ENCODE measurements at places on chromosomes 6 and 20.

DNA sequence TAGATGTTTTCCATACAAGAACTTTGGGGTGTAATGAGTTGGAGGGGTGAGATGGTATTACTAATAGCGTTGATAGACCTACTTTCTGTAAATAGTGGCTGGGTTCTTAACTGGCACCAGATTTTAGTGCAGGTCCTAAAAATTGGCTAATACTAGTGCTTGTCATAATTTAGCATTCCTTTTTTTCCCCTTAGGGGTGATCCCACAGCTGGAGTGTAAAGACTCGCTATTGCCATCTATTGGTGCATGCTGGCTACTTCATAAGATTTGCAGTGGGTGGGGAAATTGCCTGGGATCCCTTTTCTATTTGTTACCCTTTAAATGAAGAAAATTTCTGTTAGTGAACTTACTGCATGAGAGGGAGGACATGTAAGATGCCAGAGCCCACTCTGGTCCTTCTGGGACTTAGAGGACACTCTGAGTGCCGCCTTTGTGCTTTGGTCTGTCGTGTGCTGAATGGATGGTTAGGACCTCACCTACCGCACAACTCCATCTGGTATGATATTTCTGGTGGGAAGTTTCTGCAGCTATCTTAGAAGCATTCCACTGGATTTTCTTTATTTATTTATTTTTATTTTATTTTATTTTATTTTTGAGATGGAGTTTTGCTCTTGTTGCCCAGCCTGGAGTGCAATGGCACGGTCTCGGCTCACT lies 195.5 kb downstream of the JARID2 start:
- DNase-seq = no peak

- no peak for DNase-seq
Measured at GRCh38 chr6:43471399-43471798, 6.0 kb upstream of the TJAP1 start.

GRCh38 chr20:45056473-45057173 lies 44.3 kb downstream of the KCNS1 start:
- DNase-seq = no peak

DNA sequence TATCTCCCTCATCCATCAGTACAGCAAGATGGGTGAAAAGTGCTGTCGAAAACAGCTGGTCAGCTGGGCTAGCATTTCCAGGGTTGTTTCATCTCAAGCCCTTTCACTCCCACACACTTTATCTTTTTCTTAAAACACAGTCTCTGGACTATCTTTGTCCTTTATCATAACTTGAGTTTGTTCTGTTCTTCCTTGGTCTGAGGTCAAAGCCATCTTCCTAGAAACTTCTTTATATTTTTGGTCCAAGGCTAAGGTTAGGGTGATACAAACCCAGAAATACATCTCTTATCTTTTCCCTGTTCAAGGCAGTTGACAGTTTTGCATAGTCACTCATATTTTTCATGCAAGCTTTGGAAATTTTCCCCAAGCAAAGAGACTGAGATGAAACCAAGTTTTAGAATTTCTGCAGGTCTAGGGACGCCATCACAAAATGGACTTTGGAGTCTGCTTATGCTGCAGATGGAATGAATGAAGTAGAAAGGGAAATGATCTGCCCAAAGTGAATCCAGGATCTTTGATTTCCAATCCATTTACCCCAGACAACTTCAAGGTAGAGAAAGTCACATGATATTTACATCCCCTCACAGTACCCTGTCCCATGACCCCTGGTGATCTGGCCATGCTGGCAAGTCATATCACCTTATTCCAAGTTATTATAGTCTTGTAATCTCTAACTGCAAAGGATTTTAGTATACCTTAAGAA lies 297.0 kb downstream of the ZNF217 start:
- DNase-seq = no peak

- peak; percentile 26 for DNase-seq
Measured at GRCh38 chr20:48791666-48792071, 36.1 kb downstream of the PREX1 start.

GRCh38 chr6:138541823-138542481 lies 42.7 kb upstream of the NHSL1 start:
- no peak for DNase-seq

- no peak for DNase-seq
Measured at GRCh38 chr6:144664281-144664680, 379.1 kb downstream of the UTRN start.

- DNase-seq = peak; percentile 19
Measured at GRCh38 chr20:17995967-17996819, 27.4 kb downstream of the MGME1 start.

DNA sequence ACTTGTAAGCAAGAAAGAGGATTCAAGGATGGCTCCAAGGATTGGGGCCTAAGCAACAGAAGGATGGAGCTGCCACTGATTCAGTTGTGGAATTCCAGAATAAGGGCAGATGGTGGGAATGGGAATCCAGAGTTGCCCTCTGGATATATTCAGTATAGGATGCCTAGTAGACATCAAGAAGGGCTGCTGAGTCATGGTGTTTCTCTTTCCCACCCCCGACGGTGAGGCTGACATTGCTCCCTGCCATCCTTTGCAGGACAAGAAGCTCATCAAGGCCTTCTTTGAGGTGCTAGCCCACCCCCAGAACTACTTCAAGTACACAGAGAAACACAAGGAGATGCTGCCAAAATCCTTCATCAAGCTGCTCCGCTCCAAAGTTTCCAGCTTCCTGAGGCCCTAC lies 11.2 kb upstream of the ZNF76 start:
- no peak for DNase-seq

GRCh38 chr6:126665551-126665950 lies 325.6 kb downstream of the CENPW start:
- no peak for DNase-seq

DNA sequence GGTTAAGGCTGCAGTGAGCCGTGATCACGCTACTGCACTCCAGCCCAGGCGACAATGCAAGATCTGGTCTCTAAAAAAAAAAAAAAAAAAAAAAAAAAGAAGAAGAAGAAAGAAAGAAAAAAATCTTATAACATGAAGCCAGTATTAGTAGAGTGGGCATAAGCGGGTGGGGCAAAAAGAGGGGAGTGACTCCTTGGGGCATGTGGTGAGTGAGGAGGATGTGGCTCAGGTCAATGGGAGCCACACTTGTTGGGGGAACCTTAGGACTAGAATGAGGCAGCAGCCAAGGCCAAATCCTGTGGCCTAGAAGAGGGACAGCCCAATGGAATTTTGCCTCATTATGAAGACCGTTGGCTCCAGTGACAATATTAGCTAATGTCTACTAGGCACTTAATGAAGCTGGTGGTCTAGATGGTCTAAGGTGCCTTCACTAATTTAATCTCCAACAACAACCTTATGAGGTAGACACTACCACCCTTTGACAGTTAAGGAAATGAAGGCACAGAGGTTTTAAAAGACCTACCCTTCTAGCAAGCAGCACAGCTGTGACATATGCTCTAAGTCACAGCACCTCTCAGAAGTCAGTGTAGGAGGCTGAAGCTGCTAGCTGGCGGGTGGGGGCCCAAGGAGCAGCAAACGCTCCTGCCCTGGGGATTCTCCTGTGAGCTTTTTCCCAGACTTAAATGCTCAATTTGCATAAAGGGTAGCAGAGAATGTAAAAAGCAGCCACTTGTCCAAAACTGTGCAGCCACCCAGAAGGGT lies 23.6 kb upstream of the ARMC12 start:
- DNase-seq = no peak

- DNase-seq = no peak
Measured at GRCh38 chr20:43695571-43695970, 28.7 kb downstream of the MYBL2 start.

GRCh38 chr6:136333824-136334464 lies 44.3 kb upstream of the BCLAF1 start:
- no peak for DNase-seq

DNA sequence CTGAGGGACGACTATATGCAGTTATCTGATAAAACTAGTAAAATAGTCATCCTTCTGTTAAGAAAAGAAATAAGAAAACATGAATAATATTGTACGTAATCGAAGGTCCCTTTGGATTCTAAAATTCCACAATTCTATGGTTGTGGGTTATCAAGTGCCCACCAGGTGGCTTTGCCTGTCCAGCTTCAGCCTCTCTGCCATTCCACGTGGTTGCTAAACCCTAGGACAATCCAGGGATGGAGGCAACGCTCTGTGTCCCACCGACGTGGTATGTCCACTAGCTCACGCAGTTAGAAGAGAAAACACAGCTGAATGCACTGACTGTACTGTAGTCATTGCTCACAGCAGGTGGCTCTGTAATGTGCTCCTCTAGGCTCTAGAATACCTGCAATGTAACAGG lies 349.3 kb downstream of the FARS2 start:
- DNase-seq = no peak

GRCh38 chr6:79189760-79190350 lies 44.6 kb downstream of the HMGN3 start:
- no peak for DNase-seq

DNA sequence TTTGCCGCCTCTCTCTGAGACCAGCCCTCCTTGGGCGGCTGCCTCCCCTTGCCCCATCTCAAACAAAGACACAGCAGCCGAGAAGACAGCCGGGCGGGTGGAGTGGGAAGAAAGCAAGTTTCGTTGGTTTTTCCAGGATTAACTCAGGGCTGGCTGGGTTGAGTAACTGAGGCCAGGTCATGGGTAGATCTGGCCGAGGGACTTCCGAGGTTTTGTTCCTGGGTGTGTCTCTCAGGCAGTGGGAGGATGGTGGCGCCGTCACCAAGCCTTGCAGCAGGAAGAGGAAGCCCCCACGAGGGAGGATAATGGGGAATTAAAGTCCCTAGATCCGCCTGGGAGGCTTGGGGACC lies 167.2 kb downstream of the TTLL2 start:
- DNase-seq = no peak

DNA sequence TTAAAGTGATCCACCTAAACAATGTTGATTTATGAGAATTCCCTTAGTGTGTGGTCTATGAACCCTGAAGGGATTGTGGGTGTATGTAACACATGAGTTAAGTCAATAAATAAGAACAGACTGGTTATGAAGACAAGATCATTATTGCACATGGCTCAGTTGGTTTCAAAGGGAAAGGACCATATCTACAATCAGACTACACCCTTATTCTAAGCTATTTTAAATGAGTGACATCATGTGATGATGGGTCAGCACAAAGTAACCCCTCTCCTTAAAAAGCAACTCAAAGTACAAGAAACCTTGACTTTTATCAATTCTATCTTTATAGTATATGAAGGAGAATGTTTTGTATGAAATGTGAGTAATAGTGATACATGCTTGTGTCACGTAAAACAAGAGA lies 15.3 kb upstream of the ZSCAN23 start:
- DNase-seq = no peak

DNA sequence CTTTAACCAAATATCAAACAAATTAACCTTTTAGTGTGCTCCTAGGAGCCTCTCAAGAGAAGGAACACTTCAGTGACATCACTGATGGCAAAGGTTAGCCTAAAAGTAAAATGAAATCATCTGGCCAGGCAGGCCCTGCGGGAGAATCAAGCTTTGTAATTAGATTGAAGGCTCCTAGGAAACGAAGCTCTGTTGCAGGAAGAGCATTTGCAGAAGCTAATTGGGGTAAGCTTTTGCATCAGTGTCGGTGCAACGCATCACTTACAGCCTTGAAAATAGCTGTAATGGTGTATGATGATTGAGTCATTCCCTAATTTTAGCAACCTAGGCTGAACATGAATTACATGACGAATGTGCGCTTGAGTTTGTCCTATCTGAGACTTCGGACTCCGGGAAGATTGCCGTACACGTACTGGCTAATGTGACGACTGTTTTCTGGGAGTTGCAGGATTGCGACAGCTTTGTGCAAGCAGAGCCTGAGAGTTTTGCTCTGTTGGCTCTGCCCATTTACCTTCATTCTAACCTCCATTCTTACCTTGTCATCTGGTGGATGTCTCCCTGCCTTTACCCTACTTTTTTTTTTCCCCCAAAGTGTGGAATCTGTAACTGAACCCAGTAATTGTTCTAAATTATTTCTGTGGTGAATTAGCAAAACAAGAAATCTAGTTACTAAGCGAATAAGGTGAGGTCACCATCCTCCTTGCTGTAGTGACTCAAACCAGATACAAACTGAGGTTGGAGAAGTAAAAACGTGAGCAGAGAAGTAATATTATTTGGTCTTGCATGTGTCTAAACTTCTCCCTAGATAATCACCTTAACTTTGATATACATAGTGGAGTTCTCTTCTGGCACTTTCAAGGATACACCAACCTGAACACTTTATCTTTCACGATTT lies 675.9 kb upstream of the CITED2 start:
- no peak for DNase-seq

DNA sequence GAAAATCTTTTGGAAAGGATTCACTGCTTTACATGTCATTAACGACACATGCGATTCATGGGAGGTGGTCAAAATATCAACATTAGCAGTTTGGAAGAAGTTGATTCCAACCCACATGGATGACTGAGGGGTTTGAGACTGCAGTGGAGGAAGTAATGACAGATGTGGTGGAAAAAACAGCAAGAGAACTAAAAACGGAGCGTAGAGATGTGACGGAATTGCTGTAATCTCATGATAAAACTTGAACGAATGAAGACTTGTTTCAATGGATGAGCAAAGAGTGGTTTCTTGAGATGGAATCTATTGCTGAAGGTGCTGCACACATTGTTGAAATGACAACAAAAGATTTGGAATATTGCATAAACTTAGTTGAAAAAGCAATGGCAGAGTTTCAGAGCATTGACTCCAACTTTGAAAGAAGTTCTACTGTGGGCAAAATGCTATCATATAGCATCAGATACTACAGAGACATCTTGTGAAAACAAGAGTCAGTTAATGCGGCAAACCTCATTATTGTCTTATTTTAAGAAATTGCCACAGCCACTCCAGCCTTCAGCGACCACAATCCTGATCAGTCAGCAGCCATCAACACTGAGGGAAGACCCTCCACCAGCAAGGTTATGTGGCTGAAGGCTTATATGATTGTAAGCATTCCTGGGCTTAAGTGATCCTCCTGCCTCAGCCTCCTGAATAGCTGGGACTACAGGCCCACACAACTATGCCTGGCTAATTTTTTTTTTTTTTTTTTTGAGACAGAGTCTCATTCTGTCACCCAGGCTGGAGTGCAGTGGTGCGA lies 19.2 kb downstream of the SRSF3 start:
- DNase-seq = no peak

GRCh38 chr6:939526-940252 lies 246.8 kb upstream of the EXOC2 start:
- no peak for DNase-seq

DNA sequence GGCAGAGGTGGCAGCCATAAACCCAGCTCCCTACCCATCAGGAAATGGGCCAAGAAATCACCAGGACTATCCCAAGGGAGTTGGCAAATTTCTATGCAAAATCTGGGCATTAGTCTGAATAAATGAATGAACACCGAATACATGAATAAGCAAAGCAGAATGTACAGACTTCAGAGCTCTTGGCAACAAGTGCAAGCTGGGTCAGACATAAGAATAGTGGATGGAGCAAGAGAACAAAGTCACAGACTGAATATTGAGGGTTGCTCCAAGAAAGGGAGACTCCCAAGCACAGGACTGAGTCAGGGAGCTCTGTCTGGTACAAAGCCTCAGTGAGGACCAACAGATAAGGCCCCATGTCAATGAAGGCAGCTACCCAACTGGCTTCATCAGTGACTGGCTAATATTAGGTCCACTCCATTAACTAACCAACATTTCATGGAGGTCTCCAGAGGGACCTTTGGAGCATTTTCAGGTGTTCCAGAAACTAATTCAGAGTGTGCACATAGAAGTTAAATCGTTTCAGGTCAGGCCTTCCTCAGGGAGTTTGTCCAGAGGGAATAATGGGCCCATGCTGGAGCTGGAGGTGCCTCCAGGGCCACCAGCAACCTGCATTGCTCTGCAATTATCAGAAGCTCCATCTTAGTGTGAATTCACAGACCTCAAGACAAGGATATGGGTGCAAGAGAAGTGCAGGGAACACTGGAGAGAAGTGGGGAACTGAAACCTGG lies 191.5 kb upstream of the RALGAPA2 start:
- DNase-seq = no peak

- no peak for DNase-seq
Measured at GRCh38 chr20:14634665-14635064, 297.3 kb upstream of the FLRT3 start.
